NCI-H1105 (cell line): ENCODE measurements at places on chromosomes 2 and 18.

DNA sequence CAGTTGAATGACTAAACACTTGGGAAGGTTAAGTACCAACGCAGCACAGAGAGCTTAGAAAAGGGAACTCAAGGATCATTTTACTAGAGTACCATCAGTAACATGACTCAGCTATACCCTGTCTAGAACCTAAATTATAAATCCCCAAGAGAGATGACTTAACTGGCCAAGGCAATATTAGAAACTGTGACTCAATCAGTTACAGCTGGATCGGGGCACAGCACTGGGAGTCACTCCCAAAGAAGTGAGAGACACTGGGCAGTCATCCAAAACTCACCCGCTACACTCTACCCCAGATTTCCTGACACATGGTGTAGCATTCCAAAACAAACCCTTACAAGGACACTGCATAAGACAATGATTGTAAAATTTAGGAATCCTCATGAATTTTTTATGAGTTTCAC is 17.7 kb downstream of the IWS1 start:
- peak; percentile 11 for DNase-seq

DNA sequence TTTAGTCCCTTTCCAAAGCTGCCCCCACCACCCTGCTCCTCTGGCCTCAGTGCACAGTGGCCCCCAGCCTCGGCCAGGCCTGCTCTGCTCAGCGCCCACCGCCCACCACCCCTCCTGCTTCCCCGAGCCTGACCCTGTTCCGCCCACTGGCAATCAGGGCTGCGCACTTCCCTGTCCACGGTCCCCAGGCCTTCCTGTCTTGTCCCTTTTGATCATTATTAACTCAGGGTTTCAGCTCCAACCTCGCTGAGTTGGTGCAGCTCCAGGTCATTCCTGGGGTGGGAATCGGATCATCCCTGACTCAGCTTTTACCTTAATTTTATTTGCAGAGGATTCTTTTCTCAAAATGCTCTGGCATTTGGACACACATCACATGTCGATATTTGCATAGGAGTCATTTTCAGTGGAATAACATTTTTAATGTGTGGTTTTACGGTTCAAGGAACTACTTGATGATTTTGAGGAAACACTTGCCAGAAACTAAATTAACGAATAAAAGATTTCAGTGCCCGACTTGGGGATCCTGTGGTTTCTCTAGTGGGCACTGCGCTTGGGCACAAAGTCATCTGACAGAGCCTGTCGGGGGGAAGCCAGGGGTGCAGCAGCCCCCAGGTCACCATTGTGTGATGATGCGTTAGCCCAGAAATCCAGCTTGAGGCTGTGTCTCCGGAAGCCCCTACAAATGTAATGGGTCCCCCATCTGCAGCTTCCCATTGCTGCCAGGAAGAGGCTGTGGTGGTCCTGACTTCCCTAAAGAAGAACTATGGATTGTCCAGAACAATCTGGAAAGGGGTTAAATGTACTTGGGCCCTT is 1.0 kb upstream of the ESPNL start:
- DNase-seq = no peak

DNA sequence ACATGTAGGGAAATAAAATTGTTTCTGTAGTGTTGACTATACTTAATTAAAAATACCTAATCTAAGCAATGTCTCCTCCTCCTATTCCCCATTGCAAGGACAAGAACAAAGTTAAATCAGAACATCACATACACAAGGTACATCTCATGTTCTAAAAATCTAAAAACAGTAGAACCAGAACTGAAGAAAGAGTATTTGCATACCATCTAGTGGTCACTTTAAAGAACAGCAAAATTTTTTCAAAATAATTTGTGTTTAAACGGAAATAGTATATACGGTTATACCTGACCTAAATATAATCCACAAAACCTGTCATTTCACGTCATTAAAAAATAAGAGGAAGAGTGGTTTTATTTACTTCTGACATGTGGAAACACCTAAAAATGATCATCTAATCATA is 294.3 kb upstream of the KCNH7 start:
- DNase-seq = no peak

DNA sequence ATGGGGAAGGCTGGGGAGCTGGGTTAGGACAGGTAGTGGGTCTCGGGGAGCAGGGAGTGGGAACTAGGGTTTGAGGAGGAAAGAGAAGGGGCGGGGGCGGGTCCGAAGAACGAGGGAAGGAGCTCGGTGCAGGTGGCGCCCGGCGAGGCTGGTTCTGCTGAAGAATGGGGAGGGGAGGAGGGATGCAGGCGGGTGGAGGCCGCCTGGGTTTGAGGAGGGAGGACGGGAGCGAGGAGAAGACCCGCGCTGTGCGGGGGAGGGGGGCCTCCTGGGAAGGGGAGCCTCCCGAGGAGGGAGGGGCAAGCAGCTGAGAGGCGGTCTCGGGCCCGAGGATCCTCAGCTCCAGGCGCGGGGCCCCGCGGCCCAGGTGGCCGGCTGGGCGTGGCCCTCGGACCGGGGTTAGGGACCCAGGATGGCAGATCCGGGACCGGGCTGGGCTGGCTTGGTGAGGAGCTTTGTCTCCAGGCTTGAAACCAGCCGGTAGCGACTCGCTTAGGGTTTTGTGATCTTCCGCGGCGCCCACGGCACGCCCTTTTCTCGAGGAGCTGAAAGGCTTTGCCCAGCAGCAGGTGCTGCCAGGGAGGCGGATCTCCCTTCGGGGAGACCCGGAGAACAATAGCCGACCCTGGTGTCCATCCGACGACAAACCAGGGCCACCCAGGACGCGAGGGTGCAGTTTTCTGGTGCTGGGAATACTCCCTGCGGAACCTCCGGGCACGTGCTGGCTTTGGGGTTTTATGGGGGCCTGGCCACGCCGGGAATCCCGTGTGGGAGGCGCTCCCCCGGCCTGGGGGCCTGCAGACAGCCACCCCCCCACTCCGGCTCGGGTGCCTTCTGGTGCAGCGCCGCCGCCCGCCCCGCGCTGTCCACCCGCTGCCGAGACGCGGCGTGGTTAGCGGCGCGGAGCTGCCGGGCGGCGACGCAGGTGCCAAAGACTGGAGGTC is 1.4 kb downstream of the DPYSL5 start:
- peak; percentile 60 for DNase-seq

DNA sequence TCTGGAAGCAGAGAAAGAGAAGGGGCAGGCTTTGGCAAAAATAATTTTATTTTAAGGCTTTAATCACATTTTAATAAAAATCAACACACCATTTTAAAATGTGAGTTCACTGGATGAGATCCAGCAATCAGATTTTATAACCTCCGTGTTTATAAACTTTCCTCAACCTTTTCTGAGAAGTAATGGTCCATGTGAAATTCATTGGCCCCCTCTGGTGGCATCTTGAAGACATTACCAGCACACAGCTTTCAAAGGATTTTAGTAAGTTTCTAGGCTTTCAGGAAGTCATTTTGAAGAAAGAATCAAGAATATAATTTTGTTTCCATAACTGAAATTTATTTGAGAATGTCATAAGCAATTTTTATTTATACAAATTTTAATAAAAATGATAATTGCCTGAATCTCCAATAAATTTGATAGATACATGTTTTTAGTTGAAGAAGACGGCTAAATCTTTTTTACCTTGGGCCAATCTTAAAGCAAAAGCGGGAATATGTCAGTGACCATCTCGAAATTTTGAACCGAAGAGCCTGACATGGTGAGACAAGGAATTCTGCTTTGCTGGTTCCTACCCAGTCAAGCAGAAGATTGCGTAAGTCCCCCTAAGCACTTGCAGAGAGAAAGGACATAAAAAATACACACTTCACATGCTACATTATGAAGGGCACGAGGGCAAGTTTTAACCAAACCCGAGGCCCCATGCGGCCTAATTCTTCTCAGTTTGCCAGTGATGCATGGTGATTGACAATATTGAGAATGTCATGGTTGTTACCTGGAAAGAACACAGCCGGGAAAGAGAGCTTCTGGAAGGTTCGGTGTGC is 128.4 kb upstream of the CBLN2 start:
- DNase-seq = peak; percentile 20

DNA sequence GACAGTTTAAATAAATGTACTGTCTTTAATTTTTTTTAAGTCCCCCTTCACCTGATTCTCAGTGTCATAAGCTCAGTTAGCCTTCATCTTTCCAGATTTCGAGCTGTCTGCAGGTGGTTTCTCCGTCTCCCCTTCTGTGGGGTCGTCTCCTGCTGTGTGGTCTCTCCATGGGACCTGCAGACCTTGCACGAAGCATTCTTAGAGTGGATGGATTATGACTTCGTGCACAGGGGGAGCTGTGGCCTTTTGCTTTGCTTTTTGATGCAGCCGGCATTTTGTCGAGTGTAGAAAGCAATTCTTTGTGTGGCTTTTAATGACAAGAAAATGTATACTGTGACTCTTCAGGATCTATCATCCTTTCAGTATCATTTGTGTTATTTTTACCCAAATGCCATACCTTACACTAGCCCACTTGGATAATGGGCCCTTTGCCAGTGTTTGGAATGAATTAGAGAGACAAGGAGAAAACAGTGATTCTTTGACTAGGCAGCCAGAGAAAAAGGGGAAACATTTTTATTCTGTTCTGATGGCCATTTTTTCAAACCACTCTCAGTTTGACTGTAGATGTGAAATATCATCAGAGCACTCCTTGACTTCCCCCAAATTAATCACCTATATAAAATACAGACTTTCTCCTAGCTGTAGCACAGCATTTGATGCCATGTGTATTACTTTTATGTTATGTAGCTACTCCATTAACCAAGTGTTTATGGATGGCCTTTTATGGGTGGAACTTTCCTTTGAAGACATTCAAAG is 54.3 kb downstream of the ITGA6 start:
- no peak for DNase-seq

GRCh38 chr2:100320547-100321178 is 1.6 kb downstream of the LONRF2 start:
- DNase-seq = peak; percentile 37

DNA sequence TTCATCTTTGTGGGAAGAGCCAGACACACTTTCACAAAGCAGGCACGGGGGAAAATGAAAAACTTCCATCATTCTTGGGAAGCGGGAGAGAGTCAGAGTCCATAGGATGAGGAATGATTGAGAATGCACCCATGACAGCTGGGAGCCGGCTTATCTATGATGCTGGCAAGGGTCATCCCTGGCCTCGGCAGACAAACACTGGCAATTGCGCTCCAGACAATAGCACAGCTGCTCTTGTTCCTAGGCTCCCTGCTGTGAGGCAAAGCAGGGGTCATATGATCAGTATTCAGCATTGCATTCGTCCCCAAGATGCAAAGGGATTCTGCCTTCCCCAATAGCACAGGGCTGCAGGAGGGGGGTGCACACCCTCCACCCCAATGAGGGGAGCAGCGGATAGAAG is 33.0 kb downstream of the CYRIA start:
- DNase-seq = no peak

GRCh38 chr2:237604960-237605359 is 14.4 kb upstream of the RAB17 start:
- DNase-seq = no peak

DNA sequence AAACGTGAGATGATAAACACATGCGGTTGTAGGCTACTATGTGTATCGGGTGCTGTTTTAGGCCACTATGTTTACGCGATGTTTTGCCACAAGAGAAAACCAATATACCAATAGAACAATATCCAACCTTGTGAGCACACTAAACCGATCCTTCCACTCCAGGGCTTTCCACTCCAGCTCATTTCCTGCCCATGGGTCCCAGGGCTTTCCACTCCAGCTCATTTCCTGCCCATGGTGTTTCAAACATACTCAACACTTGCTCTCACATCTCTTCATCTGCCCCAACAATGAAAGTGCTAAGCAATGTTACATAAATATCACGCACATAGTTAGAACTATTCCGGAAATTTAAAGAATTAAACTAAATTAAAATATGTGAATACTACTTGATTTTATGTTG is 80.0 kb downstream of the EPB41L3 start:
- no peak for DNase-seq

GRCh38 chr2:68779595-68779994 is 45.0 kb downstream of the ARHGAP25 start:
- no peak for DNase-seq

GRCh38 chr18:49319590-49319989 is 140.9 kb downstream of the DYM start:
- no peak for DNase-seq

GRCh38 chr18:46282177-46282570 is 178.0 kb downstream of the HAUS1 start:
- no peak for DNase-seq

GRCh38 chr2:20450201-20450999 is 3.5 kb downstream of the RHOB start:
- DNase-seq = no peak

DNA sequence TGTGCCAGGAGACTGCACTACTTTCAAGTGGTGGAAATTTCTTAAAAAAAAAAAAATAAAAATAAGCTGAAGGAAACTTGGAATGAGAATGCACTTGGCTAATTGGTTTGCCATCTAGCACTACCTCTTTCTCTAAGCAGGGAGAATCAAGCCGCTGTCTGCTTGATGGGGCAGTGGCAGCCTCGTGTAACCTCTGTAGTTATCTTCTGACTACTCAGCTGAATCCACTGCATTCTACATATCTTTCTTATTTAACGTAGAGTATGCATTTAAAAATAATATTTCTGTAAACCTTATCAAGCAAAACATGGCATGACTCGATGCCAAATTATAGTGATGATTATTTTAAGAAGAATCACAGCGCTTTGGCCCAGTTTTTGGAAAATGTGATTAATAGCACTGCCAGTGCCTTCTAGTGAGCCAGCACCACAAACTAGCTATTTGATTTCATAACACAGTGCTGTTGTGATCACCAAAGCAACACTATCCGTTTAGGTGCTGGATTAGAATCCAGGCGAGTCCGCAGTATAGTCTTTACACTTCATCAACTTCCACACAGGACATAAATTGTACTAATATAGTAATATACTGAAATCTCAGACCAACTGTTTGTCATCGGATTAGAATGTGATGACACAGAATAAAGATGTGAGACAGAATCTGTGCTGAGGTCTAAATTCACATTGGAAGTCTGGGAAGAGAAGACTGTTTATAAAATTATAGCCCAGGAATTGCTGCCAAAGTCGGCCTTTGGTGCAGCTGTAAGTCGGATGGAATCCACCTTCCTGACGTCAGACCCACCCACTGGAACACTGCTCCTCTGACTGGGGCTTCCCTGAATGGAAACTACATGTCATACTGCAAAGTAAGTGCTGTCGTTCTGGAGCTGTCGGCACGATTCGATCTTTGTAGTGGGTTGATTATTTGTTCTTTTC is 136.5 kb upstream of the ETAA1 start:
- DNase-seq = no peak

- DNase-seq = no peak
Observed at GRCh38 chr2:134107402-134107801, 146.5 kb upstream of the MGAT5 start.

DNA sequence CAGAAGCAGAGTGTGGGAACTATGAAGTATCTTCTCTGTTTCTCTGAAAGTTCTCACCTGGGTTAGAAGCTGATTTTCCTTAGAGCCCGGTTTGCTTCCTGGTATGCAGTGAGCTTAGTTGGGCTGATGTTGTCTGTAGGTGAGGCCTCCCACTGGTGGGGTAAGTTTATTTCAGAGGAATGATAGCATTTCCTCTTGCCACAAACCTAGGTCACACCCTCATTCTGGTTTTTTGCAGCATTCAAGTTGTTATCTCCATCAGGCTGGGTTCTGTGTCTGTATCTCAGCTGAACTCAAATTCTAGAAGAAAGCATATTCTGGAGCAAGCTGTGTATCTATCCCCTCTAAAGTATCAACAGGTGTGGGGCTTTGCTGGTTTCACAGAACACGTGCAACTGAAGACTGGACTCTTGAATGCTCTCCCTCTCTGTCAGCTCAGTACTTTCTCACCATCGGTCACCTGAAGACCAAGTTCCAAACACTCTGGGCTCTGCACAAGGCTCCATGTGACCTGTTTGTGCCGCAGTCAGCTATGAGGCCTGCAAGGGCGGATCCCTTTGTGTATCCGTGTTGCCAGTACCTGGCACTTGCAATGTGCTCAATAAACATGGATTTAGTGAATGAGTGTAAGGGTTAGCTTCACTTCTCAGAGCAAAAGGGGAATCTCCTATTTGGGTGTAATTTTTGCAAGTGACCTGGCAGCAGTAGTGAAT is 49.5 kb upstream of the MBOAT2 start:
- DNase-seq = no peak
